ENCODE measurements at places on chromosomes 11 and 22.
A peak's percentile ranks its signal among the peaks of the same experiment; 100 is the strongest.

DNA sequence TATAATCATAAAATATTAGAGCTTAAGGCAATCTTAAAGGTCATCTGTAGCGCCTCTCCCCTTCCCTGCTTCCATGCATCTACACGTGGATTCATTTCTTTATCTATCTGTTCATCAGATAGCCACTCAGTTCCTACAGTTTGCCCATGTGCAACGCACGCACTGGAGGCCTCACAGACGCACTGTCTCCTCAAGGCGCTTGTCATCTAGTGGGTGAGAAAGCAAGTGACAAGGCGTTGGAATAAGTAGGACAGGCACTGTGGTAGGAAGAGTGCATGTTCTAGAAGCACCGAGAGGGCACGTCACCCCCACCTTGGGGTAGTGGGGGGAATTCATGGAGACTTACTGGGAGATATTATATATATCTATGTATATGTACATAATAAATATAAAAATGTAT lies 20.8 kb upstream of the JAM3 start:
- DNase-seq, result no peak

GRCh38 chr11:113248702-113249490 lies 65.5 kb upstream of the TTC12 start:
- DNase-seq, result no peak

DNA sequence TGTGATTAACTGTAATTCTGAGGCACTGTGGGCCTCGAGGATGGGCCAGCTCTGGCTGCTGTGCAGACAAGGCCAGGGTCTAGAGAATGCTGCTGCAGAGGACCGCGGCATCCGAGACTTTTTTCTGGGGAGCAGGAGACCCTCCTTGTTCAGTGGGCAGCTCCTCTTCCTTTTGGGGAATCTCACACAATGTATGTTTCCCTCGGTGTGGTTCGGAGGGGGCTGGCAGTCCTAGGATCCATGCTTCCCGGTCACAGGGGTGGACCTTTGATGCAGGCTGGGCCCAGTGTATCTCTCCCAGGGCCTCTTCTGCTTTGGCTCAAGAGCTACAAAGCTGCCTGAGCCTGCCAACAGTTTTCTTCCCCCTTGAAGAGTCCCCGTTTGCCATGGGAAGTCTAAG lies 31.5 kb downstream of the MYEOV start:
- no peak for DNase-seq

DNA sequence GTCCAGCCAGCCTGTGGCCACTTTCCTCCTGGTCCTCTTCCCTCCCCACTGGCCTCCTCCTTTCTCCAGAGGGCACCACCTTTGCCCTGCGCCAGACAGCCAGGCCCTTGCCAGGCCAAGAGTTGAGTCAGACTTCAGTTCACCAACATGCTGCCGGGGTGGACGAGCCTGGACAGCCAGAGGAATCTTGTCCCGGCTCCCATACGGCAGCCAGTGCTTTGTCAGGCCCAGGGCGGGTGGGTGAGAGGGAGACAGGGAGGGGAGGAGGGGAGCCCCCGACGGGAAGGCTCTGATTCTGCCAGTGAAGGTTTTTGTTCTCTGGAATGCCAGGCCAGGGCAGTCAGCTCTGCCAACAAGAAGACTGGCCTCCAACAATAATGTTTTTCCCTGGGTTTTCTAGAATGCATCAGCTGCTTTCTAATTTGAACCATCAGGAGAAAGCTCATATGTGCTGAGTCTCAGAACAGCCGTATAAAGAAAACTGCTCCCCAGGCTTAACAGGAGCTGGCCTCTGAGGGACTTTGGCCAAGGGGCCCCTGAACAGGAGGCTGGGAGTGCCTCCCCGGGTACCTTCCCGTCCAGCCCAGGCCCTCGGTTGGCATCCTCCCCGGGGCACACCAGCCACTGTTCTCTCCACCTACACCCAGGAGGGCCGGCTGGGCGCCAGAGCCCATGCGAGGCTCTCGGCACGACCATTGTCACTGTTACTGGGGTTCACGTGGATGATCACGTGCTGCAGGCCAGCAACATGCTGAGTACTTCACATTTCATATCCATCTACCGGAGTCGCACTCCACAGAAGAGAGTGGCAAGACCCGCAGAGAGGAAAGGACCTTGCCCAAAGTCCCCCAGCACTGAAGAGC lies 28.6 kb downstream of the LIF start:
- DNase-seq, result no peak

GRCh38 chr11:20022363-20023081 lies 137.8 kb downstream of the DBX1 start:
- no peak for DNase-seq

DNA sequence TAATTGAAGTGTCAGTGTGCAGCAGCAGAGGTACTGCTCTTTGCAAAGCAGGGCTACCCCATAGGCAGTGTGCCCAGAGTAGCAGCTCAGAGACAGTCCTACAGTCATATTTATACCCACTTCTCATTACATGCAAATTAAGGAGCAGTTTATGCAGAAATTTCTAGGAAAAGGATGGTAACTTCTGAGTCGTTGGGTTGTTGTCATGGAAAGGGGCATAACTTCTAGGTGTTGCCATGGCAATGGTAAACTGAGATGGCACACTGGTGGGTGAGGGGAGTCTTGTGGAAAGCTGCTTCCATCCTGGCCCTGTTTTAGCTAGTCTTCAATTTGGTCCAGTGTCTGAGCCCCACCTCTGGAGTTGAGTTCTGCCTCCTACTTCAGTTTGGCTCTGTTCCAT lies 77.4 kb downstream of the MN1 start:
- no peak for DNase-seq

- no peak for DNase-seq
These were observed 7.0 kb downstream of the MMP3 start for GRCh38 chr11:102836290-102836875.

DNA sequence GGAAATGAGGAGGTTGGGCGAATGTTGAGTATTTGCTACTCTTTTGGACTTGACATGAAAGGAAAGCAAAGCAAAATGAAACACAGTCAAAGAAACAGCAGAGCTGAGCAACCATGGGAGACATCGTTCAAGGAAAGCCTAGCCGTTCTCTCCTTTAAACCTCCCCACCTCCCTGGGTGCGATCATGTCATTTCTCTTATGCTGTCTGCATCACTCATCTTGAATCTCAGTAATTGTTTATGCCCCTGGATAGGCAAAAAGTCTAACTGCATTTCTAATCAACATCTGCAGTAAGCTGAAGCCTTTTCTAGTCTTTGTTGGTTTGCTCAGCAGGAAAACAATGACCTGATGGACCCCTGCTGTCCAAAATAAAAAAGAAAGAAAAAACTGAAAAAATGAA lies 107.0 kb downstream of the MSANTD4 start:
- no peak for DNase-seq

DNA sequence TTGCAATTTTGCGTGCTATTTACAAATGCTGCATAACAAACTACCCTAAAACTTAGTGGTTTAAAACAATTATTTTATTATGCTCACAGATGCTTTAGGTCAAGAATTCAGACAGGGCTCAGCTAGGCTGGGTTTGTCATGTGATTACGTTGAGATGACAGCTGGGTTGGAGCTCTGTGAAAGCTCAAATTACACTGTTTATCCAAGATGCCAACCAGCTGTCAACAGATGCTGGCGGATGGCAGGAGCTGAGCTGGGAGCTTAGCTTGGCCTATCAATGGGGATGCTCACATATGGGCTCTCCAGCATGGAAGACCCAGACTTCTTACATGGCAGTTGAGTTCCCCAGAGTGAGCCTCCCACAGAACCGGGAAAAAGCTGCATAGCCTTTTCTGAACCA lies 62.7 kb downstream of the STK33 start:
- DNase-seq, result no peak

DNA sequence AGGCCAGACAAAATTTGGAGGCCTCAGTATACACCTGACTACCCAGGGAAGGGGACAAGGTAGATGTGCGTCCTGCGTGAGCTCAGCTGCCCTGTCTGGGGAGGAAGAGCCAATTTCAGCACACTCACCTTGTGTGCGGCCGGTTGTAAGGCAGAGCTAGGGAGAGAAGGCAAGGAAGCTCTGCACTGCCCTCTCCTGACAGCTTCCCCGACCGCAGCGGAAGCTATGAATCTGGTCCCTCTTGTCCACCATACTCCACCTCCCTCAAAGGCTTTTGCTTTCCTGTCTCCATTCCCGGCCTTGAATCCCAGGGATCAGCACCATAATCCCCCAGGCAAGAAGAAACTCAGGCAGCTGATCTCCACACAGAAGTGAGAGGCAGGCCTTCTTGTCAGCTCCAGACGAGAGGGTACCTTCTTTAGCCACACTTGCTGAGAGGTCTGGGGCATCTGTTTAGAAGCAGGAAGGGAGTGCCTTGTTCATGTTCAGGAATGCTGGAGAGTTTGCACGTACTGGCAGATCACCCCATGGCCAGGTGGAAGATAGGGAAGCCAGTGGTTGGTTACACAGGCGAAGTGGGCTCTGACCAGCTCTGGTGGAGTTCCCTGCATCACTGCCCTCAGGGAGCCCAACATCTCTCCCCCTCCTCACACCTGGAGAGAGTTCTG lies 62.5 kb downstream of the FEZ1 start:
- peak; percentile 31 for DNase-seq

DNA sequence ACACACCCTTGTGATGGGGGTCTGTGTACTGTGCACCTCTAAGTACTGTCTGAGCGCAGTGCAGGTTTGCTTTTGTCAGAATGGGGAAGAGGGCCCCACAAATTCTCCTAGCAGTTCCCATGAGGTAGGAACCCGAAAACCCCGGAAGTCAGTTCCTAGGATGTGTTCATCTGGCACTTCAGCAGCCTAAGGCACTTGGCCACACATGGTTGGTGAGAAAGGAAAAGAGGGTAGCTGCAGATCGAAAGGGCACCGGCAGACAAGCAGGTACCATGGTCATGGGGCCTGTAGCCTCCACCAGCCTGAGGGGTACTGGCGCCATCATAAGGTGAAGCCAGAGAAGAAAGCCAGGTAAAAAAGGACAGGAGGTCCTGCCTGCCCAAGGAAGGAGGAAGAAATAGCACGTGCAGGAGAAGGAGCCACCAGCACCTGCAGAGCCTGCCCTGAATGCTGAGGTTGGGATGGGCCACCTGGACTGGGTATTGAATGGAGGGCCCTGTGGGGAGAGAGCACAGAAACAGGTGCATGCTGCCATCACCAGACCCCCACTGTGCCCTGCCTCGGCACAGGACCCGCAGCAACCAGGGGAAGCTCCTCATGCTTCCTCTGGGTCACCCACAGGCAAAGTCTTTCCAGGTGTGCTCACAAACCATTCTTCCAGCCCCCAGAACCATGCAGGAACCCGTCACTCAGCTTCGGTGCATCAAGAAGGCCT lies 8.1 kb upstream of the CASTOR1 start:
- DNase-seq, result no peak

GRCh38 chr11:107916671-107917241 lies 11.5 kb upstream of the RAB39A start:
- no peak for DNase-seq

DNA sequence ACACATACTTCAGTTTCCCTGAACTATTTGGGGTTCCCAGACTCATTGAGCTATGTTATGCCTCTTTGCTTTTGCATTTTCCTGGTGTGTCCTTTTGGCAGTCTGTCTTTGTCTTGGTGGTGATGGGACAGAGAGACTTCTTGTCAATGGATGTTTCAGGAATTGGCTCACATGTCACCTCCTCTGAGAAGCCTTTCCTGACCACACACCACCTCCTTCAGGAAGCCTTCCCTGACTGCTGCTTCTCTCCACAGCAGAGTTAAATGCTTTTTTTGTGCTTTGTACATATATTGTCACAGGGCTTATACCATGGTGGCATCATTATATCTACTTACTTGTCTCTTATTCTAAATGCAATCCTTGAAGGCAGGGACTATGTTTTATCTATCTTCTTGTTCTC lies 28.5 kb upstream of the ELF5 start:
- DNase-seq, result no peak
